ENCODE measurements at places on chromosomes 3 and 15.

GRCh38 chr3:196639483-196640296 lies at the start of gene NRROS:
Gene NRROS, plus strand, starts transcription at chr3:196639694. Its CDS starts 14,846 bp downstream, at chr3:196654540.
- peak; percentile 94 for DNase-seq

- DNase-seq, result no peak
Observed at GRCh38 chr15:65409036-65409631, 13.6 kb downstream of the IGDCC4 start.

GRCh38 chr3:152518346-152518745 lies 249.6 kb downstream of the MBNL1 start:
- DNase-seq, result no peak

- peak; percentile 71 for DNase-seq
Observed at GRCh38 chr3:141105828-141106628, 54.9 kb downstream of the SPSB4 start.

DNA sequence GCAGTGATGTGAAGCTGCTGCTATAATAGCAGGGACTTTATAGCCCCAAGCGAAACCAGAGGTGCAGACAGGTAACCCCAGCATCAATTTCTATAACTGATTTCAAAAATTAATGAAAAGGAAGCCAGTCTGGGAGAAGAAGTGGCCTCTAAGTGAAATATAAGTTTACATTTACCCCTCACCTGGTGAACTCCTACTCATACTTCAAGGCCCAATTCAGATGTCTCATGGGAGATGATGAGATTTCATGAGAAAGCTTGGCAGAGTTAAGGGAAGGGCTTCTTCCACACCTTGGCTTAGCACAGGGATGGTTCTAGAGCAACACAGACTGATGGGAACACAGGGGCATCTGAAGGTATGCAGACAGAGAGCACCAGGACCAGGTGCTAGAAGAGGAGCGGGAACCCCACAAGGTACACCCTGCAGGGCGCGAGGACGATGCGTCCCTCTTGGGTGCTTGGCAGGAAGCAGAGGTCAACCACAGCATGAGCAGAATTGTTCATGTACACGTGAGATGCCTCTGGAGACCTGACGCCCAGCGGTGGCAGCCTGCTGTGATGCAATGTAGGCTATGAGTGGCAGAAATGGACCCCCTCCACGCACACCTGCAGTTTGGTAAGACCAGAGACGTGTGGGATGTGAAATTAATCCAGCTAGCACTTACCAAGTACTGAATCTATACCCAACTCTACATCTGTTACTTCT lies 102.9 kb downstream of the SRGAP3 start:
- no peak for DNase-seq

DNA sequence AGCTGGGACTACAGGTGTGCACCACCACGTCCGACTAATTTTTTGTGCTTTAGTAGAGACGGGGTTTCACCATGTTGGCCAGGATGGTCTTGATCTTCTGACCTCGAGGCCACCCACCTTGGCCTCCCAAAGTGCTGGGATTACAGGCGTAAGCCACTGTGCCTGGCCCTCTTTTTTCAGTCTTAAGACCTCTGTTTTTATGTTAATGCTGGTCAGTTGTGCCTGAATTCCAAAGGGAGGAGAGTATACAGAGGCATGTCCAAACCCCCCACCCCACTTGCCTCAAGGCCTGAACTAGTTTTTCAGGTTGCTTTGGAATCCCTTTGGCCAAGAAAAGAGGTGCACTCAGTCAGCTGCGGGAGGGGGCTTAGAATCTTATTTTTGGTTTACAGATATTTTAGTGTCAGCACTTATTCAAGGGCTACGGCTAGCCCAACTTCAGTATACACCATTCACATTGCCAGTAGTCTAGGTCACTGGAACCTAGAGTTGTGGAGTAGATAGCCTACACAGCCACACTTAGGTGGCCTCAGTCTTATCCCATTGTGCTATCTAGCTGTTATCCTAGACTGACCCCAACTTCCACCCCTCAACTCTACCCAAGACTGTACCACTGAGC lies 128.0 kb upstream of the TPM1 start:
- no peak for DNase-seq
